Activated CD4-positive, CD25-positive, alpha-beta regulatory T cell (primary cell): ENCODE measurements at places on chromosomes 11 and 22.
A peak's percentile ranks its signal among the peaks of the same experiment; 100 is the strongest.

DNA sequence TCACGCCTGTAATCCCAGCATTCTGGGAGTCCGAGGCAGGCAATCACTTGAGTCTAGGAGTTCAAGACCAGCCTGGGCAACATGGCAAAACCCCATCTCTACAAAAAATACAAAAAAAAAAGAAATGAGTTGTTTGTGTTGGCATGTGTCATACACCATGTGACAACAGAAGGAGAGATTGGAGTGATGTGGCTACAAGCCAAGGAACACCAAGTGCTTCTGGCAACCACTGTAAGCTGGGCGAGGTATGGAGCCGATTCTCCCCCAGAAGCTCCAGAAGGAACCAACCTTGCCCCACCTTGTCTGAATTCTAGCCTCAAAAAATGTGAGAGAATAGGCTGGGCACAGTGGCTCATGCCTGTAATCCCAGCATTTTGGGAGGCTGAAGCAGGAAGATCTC lies 39.1 kb upstream of the SLC35C1 start:
- no peak for DNase-seq

DNA sequence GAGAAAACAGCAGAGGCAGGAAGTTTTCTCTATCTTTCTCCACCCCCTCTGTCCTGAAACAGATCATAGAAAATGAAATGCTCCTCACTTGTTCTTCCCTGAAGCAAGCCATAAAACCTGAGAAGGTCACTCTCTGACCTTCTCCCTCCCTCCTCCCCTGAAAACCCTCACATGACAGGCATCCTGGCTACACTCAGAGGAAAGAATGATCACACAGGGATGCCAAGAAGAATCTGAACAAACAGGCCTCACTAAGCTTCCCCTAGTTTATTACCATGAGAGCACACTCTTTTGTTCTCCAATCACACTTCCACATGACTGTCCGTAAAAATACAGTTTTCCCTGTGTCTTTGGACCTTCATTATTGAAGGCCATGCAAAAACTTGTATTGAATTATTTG lies 300.1 kb downstream of the BUD13 start:
- DNase-seq = no peak

GRCh38 chr11:131504199-131504949 lies 134.0 kb downstream of the NTM start:
- DNase-seq = no peak

DNA sequence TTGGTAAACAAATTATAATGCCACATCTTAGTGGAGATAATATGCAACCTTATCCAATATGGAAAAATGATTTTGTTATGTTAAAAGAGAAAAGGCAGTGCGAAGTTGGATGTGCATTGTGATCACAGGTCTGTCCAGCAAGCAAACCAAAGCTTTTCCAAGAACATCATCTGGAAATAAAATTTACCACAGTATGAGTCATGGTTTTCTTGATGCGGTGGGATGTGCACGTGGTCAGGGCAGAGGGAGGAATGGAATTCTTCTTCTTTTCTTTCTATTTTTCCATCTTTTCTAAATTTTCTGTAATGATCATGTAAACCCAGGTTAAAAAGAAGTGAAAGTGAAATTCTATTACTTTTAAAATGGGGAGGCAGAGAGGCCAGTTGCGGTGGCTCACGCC lies 169.8 kb downstream of the C11orf91 start:
- DNase-seq = no peak

DNA sequence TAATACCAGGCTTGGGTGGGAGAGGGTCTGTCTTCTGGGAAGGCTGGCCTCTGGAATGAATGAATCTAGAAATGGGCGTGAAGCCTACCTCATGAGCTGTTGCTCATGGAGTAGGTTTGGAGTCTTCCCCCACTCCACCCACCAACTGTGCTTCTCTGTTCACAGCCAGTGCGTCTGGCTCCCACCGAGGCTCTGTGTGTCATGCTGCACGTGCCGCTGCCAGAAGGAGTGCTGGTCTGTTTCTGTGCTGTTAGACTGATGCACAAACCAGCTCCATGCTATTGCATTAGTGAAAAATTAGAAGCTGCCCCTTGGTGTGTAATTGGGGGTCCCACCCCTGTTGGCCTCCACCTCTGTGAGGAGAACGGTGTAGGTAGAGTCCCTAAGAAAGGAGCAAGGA lies 132.3 kb upstream of the PARVA start:
- DNase-seq = no peak

DNA sequence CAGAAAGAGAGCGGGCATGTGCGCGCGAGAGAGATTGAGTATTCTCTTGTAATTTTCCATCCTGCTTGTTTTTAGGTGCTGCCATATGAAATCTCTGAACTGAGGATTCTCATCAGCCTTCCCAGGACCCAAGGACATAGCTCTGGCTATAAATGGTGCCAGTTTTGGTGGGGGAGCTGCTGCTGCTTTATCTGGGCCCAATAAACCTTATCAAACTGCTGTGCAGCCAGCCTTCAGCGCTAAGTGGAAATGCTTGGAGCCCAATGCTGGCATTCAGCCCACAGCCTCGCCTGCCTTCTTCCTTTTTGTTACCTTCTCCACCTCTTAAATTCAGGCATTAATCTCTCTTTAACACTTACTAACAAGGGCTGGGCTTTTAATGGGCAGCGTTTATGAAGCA lies 2.4 kb upstream of the ZBTB16 start:
- DNase-seq = no peak

DNA sequence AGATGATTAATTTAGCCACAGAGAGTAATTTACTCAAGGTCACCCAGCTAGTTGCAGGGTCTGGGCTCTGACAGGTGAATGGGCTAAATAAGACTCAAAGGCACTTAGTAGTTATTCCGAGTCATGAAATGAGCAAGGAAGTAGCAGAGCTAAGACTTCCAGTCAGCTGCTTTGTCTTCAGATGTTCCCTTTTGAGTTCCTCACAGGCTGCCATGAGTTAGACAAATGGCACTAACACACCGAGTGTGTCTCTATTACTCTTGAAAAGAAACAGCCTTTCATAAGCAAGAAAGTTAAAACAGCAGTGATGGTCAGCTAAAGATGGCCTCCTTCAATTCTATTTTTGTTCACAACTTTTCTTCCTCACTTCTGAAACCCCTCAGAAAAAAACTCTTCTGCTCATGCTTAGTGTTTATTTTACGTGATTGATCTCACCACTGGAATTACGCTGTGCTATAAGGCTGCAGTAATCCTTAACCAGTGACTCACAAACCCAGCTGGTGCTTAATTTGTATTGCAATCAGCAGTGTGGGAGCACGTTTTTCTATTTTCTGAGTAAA lies 389.1 kb downstream of the AASDHPPT start:
- no peak for DNase-seq

DNA sequence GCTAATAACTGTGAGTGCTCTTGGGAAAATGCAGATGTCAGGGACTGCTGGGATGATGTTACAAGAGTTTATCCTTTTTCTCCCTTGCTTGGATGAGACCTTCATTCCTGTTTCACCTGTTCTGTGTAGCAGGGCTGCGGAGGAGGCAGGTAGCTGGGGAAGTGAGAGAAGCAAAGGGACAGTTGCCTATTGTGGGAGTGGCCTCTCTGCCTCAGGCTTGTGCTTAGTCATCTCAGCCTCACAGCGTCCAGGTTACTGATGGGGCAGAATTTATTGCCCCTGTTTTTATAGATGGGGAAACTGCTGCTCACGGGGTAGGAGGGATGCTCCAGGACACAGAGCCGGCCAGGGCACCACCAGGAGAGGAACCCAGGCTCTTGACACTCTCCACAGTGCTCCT lies 1.7 kb downstream of the STX3 start:
- no peak for DNase-seq

DNA sequence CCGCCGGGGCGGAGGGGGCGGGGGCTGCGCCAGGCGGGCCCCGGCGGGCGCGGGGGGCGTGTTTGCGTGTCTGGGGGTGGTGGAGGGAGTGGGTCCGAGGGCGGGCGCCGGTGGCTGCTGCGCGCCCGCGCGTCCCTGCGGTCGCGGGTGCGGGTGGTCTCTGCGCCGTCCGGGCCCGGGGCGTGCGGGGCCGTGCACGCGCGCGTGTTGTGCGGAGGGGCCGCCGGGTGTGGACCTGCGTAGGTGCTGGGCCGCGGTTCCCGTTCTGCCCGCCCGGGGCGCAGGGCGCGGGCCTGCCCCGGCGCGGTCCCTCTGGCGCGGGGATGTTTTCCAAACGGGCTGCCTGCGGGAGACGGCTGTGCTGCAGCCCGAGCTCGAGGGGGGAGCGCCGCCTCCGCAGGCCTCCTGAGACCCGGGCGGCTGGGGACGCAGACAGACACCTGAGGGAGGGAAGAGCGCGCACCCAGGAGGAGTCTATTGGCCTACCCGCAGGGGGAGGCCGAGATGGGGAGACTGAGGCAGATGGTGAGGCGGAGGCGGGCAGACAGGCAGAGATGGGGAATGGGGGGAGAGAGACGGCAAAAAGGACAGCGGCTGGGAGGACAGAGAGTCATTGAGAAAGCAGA lies 442 bp downstream of the PELI3 start:
- DNase-seq = peak; percentile 62

DNA sequence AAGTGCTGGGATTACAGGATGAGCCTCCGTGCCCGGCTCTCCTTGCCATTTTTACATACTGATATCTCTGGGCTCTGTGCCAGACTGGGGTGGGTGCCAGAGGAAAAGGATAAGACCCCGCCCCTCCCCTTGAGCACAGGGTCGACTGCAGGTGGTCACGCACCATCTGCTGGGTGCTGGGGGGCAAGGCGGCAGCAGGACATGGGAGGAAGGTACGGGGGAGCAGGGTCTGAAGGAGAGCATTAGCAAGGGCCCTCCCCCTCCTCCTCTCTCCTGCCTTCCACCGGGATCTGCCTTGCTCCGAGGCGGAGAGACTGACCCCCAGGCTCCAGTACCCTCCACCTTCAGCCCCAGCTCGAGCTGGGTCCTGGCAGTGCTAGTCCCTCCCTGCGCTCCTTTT lies 9.7 kb upstream of the PGA3 start:
- no peak for DNase-seq

GRCh38 chr11:61774411-61774810 lies 18.0 kb downstream of the TMEM258 start:
- DNase-seq = no peak

- no peak for DNase-seq
Observed at GRCh38 chr11:26287067-26287518, 44.8 kb upstream of the ANO3 start.

GRCh38 chr11:101510591-101510990 lies 73.2 kb downstream of the TRPC6 start:
- no peak for DNase-seq

- DNase-seq = no peak
Observed at GRCh38 chr11:40306938-40307548, 1152.4 kb downstream of the LRRC4C start.

DNA sequence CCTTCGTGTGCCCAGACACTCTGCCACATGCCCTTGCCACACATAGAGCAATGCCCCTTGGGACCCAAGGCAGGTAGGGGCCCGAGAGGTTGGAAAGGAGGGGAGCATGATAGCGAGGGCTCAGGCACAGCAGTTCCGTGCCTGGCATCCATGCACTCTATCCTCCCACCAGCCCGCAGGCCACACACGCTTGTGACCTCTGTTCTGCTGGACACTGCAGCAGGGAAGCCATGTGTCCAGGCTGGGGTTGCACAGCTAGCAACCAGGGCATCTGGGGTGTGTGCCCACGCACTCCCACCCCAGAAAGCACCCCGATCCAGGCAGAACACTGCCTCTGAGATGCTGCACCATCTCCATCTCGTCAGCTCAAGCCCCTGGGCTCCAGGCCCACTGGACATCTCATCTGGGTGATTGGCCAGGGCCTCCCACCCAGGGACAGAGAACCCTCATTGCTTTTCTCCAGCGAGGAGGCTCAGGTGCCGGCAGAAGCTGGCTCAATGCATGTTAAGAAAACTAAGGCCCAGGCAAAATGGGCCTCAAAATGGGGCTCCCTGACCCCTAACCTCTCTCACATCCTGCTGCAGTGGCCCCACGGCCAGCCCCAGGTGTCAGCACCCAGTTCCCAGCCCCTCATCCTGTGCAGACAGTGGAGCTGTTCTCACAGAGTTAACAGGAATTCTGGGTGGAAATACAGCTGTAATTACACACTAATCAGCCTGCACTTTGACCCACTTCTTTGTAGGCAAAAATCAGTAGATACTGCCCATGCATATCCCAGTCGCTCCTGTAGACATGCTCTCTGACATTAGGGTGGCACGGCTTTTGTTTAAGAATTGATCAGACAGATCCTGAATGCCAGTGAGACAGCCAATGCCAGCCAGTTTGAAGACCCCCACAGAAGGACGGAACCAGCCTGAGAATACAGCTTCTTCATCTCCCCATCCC lies 173.9 kb upstream of the B3GAT1 start:
- DNase-seq = no peak

DNA sequence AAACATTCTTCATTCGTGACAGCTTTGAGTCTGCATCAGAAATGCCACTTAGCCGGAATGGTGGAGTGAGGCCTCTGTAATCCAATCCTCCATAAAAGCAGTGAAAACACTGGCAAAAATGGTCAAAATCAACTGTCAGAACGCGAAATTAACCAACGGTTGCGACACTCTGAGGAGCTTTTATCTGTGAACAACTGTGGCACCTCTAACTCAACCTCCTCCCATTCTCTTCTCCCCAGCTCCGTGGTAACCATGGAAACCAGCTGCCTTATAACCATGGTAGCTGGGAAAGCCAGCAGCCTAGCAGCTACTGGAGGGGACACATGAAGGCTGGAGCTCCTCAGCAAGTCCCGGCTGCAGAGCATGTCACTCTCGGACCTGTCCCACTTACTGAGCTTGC lies 20.3 kb downstream of the AP2A2 start:
- no peak for DNase-seq

GRCh38 chr11:64067230-64067993 lies 31.7 kb downstream of the FLRT1 start:
- no peak for DNase-seq

- no peak for DNase-seq
Observed at GRCh38 chr11:120105576-120105975, 32.3 kb downstream of the TRIM29 start.

DNA sequence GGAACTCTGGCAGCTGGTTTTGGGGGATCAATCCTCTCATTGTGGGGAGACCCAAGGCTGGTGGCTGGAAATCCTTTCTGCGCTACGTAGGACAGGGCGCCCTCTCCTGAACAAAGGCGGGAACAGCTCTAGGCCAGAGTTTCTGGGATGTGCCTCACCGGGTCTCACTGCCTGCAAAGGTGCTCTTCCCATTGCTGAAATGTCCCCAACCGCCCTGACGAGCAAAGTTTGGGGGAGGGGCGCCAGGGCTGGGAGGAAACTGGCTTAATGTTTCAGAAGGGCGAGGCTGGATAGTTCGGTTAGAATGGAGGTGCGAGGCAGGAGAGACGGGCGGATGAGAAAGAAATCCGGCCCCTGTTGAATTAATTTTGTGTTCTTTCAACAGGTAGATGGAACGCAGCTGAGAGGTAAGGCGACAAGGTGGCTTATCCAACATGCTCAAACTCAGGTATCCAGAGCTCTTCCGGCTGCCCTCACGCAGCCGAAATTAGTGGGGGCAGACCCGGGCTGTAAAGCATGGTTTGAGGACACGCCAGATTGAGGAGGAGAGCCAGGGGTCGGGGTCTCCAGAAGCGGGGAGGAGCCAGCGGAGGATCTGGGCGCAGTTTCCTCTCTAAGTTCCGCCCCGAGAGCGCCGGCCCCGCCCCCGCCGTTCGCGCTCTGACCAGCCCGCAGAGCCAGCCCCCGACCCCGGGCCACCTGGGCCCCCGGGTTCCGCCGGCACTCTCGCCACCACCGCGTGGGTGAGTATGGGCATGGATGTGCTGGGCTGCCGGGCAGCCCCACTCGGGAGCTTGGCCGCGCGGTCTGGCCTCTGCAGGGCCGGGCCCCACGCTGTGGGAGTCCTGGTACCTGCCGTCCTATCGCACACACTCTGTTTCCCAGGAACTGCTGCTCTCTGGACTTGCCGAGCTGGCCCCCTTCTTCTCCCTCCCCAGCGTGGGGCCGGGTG lies at the start of gene PGAP2:
TSS of gene PGAP2 (plus strand) at position 652 of the 952 bp plus-strand sequence. CDS start 2,700 bp downstream, outside the sequence.
- no peak for DNase-seq
